ENCODE measurements at places on chromosomes 2 and 18. TPM values are rescaled to one million over a fixed set of nuclear protein-coding genes. Genes with fewer than 3 reads are reported as not detected.

DNA sequence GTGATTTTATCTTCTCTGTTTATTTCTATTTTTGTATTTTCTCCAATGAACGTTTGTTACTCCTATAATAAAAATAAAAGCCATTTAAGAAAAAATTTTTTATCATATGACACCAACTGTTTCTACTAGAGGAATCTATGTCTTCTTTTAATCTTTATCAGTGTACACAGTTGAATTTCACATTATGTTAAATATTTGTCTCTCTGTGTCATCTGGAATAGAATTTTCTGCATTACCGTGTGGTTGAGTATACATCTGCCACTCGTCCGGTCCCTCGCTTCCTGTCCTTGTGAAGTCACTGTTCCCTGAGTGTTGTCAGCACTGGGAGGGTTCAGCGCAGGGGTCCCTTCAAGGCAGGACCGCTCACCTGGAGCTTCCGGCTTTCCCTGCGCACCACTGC is 99.2 kb downstream of the LDLRAD4 start:
- no peak for DNase-seq

TM4SF20 gene
- total RNA-seq = not detected

- no peak for DNase-seq
Observed at GRCh38 chr2:202009019-202009481, 24.6 kb upstream of the FZD7 start.

DNA sequence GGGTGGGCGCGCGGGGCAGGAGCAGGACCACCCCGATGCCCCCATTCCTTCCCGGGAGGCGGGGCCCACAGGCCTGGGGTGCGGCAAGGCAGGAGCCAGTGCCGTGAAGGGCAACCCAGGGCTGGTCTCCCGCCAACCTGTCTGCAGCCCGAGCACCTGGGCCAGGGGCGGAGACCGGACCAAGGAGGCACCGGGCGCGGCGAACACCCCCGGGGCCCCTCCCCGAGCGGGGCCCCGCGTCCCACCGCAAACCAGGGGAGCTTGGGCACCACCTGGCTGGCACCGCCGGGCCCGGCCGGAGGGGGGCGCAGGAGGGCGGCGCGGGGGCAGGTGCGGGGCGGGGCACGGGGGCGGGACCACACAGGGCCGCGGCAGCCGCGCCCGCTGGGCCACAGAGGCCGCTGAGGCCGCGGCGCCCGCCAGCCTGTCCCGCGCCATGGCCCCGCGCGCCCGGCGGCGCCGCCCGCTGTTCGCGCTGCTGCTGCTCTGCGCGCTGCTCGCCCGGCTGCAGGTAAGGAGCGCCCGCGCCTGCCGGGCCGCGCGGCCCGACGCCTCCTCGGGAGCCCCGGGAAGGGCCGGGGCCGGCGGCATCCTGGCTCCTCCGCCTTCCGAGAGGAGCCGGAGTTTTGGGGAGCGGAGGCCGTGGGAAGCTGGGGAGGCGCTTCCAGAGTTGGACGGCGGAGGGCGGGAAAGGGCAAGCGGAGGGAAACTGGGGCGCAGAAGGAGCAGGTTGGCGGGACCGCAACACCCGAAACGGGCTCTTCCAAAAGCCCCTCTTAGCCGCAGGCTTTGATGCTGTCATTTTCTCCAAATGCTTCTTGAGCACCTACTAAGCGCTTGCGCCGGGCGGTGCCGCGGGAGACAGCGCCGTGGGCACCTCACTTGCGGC is at the start of gene TNFRSF11A:
TSS of gene TNFRSF11A (plus strand) at position 394 of the 889 bp plus-strand sequence. CDS start at position 437, 43 bp downstream.
- peak; percentile 71 for DNase-seq

GRCh38 chr2:181306785-181307184 is 150.4 kb upstream of the ITGA4 start:
- DNase-seq = peak; percentile 54

GAREM1 gene
- total RNA-seq = 0.14 TPM

C2orf74 gene
- 1.7 TPM for total RNA-seq

- no peak for DNase-seq
Observed at GRCh38 chr2:105734762-105735538, 9.8 kb upstream of the NCK2 start.

B4GALT6 gene
- 0.75 TPM for total RNA-seq

DNA sequence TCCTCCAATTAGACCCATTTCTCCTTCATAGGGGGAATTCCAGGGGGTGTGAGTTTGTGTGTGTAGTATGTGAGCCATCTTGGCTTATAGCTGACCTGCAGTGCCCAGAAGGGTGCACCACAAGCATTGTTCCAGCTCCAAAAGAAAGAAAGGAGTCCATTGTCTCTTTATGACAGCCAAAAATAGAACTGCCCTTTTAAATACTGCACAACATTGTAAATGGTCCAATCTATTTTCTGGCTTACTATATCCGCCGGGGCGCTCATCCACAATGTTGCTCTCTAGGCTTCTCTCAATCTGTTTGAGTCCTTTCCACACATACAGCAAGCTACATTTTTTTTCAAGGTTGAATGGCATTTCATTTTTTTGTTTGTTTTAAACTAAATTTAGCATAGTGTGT is 517.5 kb downstream of the STK39 start:
- no peak for DNase-seq

DNA sequence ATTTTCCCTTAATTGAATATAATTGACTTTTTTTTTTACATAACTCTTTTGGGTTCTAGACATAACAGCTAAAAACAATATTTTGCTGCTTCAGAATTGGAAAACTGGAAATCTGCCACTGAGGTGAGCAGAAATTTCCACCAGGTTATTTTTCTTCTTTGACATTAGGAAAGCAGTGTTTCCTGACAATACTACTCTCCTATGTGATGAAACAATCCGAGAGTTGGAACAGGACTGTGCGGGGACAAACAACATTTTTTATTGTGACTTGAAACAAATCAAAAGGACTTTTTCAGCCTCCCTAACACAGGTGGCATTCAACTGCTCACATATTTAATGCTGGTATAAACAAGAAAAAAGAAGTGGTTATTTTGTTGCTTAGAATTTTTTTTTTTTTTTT is 237.2 kb downstream of the RNF152 start:
- no peak for DNase-seq

DNA sequence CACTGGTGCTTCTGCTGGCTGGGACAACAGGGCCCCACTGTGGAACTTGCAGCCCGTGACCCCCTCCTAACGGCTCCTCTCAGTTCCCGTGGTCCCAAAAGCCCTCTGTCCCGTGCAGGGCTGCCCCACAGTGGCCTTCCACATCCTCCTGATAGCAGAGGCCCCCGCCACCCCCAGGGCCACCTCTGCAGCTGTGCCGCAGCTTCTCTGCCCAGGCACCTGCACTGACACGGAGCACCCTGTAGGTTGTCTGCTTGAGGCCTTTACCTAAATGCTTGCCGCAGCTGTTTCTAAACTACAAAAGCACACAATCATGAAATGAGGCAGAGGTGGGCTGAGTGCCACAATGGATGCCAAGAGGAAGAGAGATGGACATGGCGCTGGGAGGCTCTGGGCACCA is 13.5 kb upstream of the GRHL1 start:
- DNase-seq = no peak

PDCD1 gene
- total RNA-seq = 9.5 TPM

MLPH gene
- total RNA-seq = 0.39 TPM

DNA sequence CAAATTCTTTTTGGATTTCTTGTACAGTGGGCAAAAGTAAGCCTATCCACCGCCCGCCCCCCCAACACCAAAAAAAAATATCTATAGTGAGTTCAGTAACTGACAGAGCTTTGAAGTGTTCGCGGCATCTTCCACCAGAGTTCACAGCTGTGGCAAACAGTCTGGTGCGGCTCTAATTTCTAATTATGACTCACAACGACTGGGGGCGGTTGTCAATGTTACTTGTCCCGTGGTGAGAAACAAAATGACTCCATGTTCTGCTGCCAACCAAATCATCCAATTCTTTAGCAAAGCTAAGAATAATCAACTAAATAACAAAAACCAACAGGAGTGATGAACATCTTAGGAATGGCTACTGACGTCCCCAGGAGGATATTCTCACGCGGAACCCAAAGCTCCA is 392.5 kb upstream of the SALL3 start:
- no peak for DNase-seq

HYCC2 gene
- 30.7 TPM for total RNA-seq

GRCh38 chr18:10530852-10531251 is 5.0 kb downstream of the NAPG start:
- DNase-seq = no peak

PRSS56 gene
- total RNA-seq = not detected
